ENCODE measurements at places on chromosomes 3 and 15.

DNA sequence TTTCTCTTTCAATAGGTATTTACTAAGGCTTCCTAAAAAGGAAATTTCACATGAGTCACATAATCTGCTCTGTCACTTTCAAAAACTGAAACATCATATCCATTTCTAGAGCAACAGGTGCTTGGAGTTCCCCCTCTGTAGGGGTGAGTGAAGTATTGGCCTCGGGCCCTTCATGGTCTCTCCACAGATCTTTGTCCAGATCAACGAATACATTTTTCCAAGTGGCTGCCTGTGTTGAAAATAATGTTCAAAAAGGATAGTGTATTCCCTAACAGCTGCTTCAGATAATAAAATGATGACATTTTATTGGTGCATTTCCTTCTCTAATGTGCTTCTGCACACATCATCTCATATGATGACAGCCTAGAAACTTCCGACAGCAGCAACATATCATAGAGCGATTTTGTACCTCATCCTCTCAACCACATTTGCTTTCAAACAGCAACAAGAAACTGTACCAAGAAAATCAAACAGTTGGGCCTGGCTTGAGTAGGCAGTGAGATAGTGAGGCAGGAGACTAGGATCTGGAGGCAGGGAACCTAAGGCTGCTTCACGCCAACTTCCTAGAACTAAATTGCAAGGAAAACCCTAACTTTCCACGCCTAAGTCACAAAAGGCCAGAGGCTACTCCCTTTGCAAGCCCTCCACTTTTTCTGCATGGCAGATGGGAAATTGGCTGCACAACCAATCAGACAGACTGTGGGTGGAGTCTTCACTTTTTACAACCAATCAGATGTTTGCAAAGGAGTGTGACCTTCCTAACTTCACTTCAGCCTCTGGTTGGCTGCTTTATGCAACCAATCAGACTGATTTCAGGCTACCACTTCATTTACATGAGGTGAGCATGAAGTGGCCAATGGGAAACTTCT lies 340.2 kb downstream of the LRRC3B start:
- no peak for DNase-seq

GRCh38 chr15:90227816-90228772 lies 5.6 kb downstream of the CIB1 start:
- DNase-seq: no peak

DNA sequence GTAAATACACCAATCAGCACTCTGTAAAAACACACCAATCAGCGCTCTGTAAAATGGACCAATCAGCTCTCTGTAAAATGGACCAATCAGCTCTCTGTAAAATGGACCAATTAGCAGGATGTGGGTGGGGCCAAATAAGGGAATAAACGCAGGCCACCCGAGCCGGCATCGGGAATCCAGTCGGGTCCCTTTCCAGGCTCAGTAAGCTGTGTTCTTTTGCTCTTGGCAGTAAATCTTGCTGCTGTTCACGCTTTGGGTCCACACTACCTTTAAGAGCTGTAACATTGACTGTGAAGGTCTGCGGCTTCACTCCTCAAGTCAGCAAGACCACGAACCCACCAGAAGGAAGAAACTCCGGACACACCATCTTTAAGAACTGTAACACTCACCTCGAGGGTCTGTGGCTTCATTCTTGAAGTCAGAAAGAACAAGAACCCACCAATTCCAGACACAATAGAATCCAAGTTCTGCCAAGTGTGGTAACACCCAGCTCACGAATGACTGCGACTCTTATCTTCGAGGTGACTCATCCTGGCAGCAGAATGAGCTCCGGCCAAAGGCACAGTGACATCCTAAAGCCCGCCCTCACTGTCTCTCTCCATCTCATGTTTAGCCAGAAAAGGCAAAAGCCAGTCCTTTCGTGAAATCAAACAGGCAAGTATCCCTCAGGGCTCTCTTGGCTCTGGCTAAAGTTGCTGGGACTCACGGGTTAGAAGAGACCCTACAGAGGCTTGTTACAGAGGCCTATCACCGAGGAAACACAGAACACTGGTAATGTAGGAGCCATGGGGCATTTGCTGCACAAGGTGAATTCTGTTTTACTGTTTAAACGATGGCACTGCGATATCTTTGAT lies 155.2 kb downstream of the FAM43A start:
- no peak for DNase-seq

DNA sequence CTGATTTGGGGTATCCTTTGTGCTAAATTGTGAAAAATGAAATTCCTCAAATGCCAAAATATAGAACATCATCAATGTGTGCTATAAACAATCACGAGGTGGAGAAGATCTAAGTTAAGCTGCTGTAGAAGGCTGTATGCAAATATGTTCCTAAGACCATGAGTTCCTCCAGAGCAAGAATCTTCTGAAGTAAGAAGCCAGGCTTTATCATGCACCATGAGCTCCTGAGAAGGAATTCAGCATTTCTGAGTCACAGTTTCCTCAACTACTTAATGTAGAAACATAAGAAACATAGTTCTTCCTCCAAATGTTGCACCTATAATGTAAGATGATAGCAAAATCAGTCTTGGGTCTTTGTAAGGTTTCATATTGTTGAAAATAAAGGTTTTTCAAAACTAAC lies 241.7 kb upstream of the MDFIC2 start:
- DNase-seq: no peak

DNA sequence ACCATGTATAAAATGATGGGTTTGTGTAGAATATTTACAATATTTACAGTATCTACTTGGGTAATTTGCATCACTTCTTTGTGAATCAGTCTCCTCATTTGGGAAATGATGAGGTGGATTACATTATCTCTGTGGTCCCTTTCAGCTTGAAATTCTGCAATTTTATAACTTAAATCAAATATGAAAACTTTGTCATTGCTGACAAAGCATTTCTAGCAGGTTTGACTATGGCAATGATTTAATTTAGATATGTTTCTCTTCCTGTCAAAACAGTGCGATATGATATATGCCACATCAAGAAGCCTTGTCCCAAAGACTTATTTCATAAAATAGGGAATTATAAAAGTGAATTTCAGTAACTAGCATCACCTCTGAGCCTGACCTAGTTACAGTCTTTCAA lies 315.8 kb upstream of the MEIS2 start:
- no peak for DNase-seq

DNA sequence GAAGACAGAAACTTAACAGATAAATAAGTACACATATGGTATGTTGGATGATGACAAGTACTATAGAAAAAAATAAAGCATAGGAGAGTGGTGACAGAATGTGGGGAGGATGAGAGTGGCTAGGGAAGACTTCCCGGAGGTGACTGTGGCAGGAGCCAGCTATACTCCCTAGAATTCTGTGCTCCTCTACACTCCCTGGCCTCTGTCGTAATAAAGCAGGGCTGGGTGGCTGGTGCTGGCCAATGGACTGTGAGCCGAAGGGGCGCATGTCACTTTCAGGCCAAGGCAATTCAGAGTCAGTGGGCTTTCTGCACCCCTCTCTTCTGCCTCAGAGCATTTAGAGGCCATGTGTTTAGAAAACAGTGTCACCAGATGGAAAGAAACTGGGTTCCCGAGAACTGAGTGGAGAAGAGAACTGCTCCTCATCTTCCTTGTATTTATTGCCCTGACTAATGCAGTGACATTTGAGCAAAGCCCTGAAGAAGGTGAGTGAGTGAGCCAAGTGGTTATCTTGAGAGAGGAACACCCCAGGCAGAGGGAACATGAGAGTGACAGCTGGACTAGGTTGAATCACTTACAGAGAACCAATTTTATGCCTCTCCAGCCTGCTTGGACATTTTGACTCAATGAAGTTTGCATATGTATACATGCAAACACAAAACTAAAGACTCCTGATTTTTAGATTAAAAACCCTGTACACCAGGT lies 5.2 kb upstream of the VPS8 start:
- DNase-seq: no peak

- DNase-seq: no peak
These were observed 15.9 kb downstream of the LYSMD4 start for GRCh38 chr15:99717161-99718009.

DNA sequence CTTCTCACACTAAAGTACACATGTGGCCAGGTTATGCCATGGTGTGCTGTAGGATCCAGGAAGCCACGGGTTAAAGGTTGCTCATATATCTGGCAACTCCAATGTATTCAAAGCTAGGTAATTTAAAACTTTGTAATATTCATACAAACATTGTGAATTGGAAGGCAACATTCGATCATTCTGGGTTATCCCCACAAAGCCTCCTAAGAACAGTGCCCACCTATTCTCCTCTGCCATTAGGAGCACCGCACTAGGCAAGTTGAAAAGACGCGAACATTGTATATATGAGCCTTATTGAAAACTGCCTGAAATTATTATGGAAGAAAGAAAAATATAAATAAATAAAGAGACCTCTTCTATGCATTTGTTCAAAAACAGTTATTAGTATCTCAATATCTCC lies 228.2 kb downstream of the IGSF11 start:
- no peak for DNase-seq

GRCh38 chr3:96201463-96201862 lies 612.9 kb upstream of the EPHA6 start:
- no peak for DNase-seq

DNA sequence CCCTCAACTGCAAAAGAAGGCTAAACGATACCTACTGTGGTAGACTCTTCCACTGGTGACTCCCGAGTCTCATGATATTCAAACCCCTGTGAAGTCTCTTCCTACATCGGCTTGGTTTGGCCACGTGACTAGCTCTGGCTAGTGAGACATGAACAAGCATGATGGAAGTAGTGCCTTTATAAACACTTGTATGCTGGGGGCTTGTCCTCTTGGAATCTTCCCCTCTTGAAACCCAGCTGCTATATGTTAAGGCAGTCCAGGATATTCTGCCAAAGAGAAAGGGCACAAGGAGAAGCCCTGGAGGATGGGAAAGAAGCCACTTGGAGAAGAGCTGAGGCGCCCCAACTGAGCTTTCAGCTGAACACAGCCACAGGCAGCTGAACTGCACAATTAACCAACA lies 16.4 kb downstream of the RBP1 start:
- DNase-seq: no peak

DNA sequence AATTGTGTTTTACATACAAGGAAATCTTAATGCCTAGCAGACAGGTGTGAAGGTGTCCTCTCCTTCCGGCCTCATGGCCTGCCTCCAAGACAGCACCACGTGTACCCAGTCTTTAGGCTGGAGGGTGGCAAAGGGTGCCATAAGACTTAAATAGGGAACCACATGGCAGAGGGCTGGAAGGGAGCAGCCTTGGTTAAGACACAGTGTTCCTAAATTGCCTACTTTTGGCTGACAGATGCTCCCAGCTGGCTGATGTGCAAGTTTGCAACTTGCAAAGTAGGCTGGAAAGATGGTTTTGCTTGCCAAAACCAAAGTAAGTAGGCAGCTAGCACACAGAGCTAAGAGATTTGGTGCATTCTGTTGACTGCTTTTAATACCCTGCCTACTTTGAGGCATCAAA lies 45.2 kb downstream of the CCNB2 start:
- no peak for DNase-seq

DNA sequence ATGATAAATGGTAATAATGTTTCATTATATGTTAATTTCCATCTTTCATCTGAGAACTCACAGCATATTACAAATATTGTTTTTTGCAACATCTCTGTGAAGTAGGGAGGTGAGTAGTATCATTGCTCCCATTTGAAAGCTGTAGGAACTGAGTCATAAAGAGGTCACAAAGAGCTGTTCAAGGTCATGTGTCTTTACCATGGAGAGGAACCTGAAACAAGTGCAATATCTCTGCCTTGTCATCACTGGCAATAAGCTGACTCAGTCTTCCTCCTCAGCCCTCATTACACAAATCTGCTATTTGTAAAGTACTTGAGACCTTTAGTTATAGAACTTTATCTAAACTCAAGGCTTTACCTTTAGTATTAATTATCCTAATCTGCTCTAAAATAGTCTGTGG lies 4.4 kb upstream of the ATP13A4 start:
- DNase-seq: no peak

- DNase-seq: no peak
These were observed 70.7 kb downstream of the SRGAP3 start for GRCh38 chr3:9178697-9179096.

- no peak for DNase-seq
These were observed 4.3 kb downstream of the GREM1 start for GRCh38 chr15:32722136-32722535.

- DNase-seq: no peak
These were observed 34.6 kb downstream of the ROPN1B start for GRCh38 chr3:126003447-126004190.
